ENCODE measurements at places on chromosomes 3 and 15. TPM values are rescaled to one million over a fixed set of nuclear protein-coding genes. Genes with fewer than 3 reads are reported as not detected.

- no peaks in the 10 kb centered on the region for H3K4me1 ChIP-seq
- no peaks in the 10 kb centered on the region for H3K36me3 ChIP-seq
- no peak overlapping the region for H3K4me3 ChIP-seq
- H3K27ac ChIP-seq = no peak overlapping the region
Measured at GRCh38 chr3:3089017-3089416, 21.2 kb downstream of the IL5RA start.

DNA sequence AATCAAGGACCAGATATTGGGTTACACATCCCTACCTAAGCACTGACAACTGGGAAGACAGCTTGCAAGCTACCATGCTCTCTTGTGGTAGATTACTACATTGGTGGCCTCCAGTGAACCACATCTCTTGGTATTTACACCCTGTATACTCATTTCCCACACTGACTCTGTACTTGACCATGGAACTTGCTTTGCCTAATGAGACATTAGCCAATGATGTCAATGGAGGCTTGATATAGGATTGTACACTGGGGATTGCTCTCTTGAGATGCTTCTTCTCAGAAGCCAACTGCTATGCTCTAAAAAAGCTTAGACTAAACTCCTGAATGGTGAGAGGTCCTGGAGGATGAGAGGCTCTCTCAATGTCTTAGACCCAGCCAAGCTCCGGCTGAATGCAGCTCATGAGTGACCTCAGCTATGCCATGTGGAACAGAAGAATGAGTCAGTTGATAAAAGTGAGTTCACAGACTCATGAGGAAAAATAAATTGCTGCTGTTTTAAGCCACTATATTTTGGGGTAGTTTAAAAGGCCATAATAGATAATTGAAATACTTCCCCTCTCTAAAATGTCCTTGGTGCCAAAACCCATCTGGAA is 61.5 kb upstream of the GALNT15 start:
- H3K27ac ChIP-seq = no peak overlapping the region
- no peaks in the 10 kb centered on the region for H3K36me3 ChIP-seq
- DNase-seq = peak; percentile 66
- H3K27me3 ChIP-seq = no peaks in the 10 kb centered on the region
- no peak overlapping the region for H3K4me3 ChIP-seq

Gene PLA2G4D
- 0.03 TPM for total RNA-seq

GRCh38 chr3:68088216-68088615 is 433.8 kb upstream of the SUCLG2 start:
- H3K27ac ChIP-seq = no peak overlapping the region
- DNase-seq = no peak
- H3K36me3 ChIP-seq = no peaks in the 10 kb centered on the region
- no peak overlapping the region for H3K4me3 ChIP-seq

DNA sequence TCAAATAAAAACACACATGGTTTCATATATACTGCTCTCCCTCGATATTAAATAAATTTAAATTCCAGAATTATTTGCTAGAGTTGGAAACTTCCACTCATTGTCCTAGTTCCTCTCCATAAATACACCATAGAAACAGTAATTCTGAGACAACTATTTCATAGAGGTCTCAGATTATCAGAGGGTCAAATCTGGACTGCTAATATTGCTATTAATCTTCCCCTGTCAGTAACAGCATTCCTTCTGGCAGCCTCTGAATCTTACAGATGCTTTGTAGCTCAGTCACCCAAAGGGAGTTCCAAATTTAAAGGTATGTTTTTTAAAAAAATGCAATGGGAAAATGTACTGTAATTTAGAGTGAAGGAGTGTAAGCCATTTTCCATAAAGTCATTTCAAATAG is 428.8 kb downstream of the PYDC2 start:
- no peak for DNase-seq
- no peaks in the 10 kb centered on the region for H3K36me3 ChIP-seq
- no peak overlapping the region for H3K4me3 ChIP-seq
- peaks cover 12% of the 10 kb centered on the region for H3K4me1 ChIP-seq
- no peaks in the 10 kb centered on the region for H3K27me3 ChIP-seq

Gene SLC22A14
- 0.12 TPM for total RNA-seq

DNA sequence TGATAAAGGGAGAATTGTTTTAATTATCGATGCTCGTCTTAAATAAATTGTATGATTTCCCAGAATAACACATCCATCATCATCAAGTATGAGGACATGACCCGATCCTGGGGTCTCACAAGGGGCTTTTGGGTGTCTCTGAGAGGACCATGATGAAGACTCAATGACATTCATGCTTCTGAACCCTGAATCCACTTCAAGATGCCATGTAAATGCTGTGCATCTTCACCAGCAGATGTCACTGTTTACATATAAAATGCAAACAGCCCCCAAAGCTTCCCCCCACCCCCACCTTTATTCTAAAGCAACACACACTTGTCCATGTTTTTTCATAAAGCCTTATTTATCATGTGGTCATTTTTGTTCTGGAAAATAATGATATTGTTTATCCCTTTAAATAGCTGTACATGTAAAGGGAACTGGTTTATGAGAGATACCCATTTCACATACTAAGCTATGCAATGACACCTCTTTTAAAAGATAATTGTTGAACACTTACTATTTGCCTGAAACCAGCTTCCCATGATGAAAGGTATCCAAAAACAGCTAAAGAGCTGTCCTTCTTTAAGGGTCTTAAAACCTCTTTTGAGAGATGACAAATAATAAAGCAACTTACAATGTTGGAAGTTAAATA is 69.7 kb upstream of the UBE3A start:
- no peaks in the 10 kb centered on the region for H3K36me3 ChIP-seq
- H3K27me3 ChIP-seq = no peaks in the 10 kb centered on the region
- H3K4me1 ChIP-seq = no peaks in the 10 kb centered on the region
- DNase-seq = peak; percentile 55

- no peaks in the 10 kb centered on the region for H3K36me3 ChIP-seq
- no peaks in the 10 kb centered on the region for H3K4me1 ChIP-seq
- no peak for DNase-seq
- no peak overlapping the region for H3K4me3 ChIP-seq
- no peak overlapping the region for H3K27ac ChIP-seq
Measured at GRCh38 chr3:171994646-171995428, 44.5 kb upstream of the FNDC3B start.

- H3K4me1 ChIP-seq = no peaks in the 10 kb centered on the region
- DNase-seq = no peak
- peaks cover 24% of the 10 kb centered on the region for H3K36me3 ChIP-seq
- no peak overlapping the region for H3K4me3 ChIP-seq
Measured at GRCh38 chr3:127013181-127013580, 30.3 kb downstream of the PLXNA1 start.

DNA sequence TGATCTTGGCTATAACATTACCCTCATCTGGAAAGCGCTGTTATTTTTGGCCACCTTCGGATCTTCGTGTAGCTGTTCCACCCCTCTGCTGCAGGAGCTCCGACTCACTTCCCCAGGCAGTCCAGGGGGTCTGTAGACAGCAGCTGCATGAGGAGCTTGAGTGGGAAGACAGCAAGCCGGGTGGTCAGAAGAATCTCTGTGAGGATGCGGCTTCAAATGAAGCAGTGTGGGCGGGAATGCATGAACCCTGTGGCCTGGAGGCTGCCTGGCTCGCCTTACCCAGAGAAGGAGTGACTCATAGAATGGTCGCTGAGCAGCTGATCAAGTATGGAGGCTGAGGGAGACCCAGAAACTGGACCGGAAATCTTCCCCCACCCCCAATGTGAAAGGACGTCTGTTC is 45.2 kb upstream of the NR2F2 start:
- no peaks in the 10 kb centered on the region for H3K36me3 ChIP-seq
- H3K27ac ChIP-seq = no peak overlapping the region
- H3K27me3 ChIP-seq = no peaks in the 10 kb centered on the region
- DNase-seq = no peak

DNA sequence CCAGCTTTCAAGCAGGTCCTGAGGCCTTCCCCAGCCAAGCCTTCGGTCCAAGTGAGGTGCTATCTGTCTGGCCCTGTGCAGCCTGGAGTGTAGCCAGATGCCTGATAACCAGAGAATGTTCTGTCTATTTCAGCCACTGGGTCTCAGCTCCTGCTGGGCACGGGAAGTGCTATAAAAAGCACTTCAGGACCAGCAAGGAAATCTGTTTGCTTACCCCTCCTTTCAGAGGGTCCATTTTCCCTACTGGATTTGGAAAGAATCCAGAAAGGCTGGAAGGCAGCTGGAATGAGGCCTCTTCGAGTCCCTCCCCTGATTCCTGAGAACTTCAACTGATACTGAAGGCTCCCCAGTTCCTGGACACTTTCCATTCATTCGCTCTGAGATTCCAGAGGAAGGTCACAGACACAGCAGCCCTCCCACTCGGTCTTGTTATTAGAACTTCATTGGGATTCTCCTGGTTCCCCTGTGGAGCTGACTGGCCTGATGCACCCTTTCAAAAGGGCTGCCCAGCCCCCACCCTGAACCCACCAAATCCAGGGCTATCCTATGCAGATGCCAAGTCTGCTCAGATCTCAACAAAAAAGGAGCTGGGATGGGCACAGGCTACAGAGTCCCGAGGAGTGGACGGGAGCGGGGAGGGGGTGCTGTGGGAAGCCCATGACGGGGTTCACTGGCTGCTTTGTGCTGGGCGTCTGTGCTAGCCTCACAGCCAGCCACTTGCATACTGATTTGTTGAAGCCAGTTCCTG is 70.4 kb downstream of the UMPS start:
- H3K4me1 ChIP-seq = peaks cover 34% of the 10 kb centered on the region
- peak; percentile 80 for DNase-seq
- no peak overlapping the region for H3K4me3 ChIP-seq
- H3K36me3 ChIP-seq = no peaks in the 10 kb centered on the region
- H3K27ac ChIP-seq = peak overlapping the region; percentile 93
- H3K27me3 ChIP-seq = no peaks in the 10 kb centered on the region

- no peak for DNase-seq
- H3K4me1 ChIP-seq = peaks cover 8% of the 10 kb centered on the region
- H3K4me3 ChIP-seq = no peak overlapping the region
- no peaks in the 10 kb centered on the region for H3K27me3 ChIP-seq
- peak overlapping the region; percentile 53 for H3K27ac ChIP-seq
Measured at GRCh38 chr3:39184081-39184967, 8.1 kb downstream of the XIRP1 start.
